ENCODE measurements at places on chromosomes 7 and 10.

DNA sequence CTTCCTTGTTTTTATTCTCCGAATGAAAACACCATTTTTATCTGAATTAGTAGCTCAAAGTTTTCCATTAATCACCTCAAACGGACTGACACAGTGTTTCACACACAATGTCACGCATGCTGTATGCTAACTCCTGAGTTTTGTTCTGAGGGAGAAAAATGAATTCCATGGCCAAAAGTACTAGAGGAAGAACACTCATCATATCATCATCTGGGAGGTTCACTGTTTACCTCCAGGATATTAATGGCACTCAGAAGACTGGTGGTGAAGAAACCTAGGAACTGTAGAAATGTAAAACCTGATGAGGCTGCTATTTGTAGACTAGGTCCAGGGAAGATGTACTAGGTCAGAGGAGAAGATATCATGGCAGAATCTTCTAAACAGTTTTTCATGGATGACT, 395.6 kb upstream of the ETV1 start:
- DNase-seq = no peak

GRCh38 chr7:94284104-94284503, 110.6 kb upstream of the COL1A2 start:
- DNase-seq = no peak

- no peak for DNase-seq
Observed at GRCh38 chr10:16520900-16521299, 779 bp downstream of the C1QL3 start.

GRCh38 chr10:99630991-99631390, 10.8 kb upstream of the SLC25A28 start:
- no peak for DNase-seq

DNA sequence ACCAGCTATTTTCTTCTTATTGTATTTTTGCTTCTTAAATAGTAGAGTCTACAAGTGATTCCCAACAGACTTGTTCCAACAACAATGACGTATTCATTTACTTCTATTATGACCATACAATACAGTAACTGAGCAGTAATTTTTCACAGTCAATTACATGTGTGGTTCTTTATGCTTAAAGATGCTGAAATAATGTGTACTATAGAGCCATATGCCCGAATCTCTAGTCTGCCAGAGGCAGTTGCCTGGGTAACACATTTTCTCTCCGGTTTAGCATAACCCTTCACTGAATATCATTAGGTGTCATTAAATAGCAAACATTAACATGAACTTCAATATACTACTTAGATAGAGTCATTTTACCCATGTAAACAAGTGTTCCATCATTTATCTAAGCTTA, 75.0 kb downstream of the SLC25A13 start:
- DNase-seq = no peak

DNA sequence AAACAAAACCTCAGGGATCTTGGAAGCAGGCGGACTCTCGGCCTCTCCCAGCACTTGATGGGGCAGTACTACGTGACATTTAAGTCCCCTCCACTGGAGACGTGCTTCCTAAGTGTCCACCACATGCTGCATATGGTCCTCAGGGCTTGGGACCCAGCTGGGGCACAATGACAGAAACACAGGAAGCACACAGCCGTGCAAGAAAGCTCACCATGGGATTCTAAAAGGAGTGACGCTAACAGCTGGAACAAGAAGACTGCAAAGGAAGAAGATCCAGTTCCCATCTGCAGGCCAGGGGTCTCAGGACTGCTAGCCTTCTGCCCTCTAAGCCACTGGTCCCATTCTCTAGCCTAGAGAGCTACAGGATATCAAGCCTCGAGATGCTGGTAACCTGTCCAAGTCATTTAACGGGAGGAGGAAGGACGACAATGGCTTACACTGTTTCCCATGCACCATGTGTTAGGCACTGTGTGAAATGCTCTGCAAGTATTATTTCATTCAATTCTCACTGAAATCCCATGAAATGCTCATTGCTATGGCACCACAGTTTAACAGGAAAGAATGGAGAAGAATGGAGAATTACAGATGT, 61.1 kb downstream of the KCNMA1 start:
- DNase-seq = no peak

DNA sequence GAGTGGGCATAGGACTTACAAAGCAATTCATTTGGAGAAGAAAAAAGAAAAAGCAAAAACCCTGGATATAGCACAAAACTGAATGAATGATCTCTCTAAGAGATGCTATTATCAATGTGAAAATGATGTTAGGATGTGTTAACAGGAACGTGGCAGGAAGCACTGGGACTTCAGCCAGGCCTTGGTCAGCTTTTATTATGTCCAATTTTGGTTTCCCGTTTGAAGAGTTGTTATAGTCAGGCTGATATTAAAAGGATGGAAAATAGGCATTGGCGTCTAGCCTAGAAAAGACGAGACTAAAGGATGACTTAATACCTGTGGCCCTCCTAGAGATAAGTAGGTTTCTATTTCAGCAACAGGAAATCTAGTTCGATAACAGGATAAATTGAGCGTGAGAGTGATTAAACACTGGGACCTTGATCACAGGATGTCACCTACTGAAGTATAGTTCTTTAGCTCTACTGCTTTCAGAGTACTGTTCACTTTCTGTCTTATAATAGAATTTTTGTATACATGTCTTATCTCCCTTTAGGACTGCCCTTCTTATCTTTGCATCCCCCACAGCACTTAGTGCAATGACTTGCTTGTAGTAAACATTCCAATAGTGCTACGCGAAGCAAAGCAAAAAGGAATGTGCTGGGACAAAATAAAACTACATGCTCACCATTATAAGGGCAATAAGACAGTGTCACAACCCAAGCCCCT, 99.8 kb upstream of the AGBL3 start:
- peak; percentile 33 for DNase-seq

GRCh38 chr7:135645296-135645904, 16.9 kb upstream of the STMP1 start:
- DNase-seq = peak; percentile 57

DNA sequence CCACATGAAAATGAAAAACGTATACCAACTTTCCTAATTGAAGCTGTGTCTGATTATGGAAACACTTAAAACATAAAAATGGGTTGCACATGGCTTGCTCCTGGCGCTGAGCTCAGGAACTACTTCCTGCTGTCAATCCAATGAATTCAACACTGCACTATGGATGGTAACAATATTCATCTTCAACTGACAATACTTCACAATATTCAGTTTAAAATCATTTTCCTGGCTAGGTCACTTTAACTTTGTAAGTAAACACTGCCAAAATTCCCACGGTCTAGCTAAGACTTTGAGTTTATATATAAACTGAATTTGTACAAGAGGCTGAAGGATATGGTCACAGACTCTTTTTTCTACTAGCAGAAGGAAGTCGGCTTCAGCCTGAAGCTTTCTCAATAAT, 556.9 kb downstream of the TNS3 start:
- no peak for DNase-seq

DNA sequence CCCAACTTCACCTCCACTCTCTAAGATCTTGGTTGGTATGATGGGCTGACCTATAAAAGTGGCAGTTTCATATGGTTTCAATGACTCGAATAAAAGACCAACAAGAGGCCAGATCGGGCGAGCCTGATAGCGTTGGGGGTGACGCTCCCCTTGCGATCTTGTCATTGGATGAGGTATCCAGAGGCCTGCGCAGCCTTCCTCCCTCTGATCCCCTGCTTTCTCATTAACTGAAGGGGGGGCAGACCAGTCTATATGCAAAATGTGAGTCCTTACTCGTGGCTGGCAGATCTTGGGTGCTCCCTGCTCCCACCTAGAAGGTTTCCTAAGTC, 937 bp upstream of the COBL start:
- no peak for DNase-seq

DNA sequence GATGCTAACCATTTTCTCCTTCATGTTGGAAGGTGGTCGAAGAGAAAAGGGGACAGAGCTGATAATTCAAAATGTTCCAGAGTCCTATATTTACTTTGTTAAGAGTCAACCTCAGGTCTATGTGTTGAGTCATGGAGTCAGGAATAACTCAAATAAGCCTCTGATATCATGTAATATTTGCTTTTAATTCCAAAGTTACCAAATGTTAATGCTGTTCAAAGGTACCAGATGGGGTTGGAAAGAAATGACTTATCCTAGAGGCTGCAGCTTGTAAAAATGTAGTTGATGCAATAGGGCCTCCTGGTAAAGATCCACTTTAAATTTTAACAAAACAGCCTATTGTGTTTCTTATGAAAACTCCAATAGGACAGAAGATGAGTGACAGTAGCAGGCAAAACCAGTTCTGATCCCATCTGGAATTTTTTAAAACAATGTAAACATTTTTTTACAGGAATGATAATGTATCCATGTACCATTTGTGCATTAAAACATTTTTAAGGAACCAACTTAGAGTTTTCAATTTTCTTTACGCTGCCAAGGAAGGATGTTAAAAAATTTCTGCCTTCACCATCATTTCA, 218.2 kb downstream of the ANK3 start:
- DNase-seq = no peak

DNA sequence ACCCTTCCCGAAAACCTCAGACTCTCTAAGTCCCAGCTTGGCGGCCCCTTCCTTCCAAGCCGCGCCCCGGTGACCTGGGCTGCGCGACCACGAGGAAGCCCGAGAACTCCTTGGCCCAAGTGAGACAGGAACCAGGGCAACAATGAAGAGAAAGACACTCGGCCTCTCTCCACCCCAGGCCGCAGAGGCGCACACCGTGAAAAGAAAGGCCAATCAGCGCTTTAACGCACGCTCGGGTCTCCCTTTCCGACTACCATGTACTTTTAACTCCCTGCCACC, 166.4 kb upstream of the PPP1R3A start:
- DNase-seq = no peak

GRCh38 chr10:78165617-78166016, 132.0 kb downstream of the RPS24 start:
- DNase-seq = peak; percentile 24

GRCh38 chr7:79782256-79782655, 328.8 kb upstream of the MAGI2 start:
- no peak for DNase-seq

- DNase-seq = no peak
Observed at GRCh38 chr7:18796216-18796615, 300.7 kb downstream of the HDAC9 start.

- DNase-seq = no peak
Observed at GRCh38 chr10:45373576-45374349, at the start of gene ALOX5. TSS of gene ALOX5 (plus strand) at chr10:45374216. CDS start at chr10:45374280, 64 bp downstream.
